Aorta (tissue), 5 donors: ENCODE measurements at places on chromosomes 11 and 22.

DNA sequence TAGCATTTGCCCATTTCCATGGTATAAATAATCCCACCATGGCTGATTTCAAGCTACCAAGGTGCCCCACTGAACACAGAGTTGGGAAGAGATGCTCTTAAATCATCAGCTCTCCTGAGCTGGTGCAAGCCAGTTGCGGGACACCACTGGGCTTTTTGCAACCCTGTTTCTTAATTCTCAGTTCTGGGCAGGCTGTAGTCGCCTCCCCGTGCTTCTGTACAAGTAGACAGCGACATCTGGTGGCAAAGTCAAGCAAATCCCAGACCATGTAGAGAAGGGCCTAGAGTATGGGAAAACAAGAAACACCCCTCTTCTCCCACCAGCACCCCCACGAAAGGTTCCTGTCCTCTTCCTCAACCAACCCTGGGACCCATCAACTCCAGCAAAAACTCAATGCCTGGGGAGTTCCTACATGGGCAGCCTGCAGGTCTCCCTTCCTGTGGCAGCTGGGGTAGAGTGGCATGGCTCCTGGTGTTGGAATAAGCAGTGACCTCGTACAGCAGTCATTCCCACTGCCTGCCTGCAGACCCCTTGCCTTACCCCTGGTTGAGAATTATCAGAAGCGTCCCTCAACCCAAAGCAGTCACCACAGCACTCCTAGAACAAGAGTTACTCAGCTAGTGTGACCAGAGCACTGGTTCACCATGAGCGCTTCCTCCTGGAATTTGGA, 68.4 kb downstream of the IGLL5 start:
- DNase-seq = no peak

- no peak for DNase-seq
Measured at GRCh38 chr11:71929491-71929890, 645 bp downstream of the RNF121 start.

DNA sequence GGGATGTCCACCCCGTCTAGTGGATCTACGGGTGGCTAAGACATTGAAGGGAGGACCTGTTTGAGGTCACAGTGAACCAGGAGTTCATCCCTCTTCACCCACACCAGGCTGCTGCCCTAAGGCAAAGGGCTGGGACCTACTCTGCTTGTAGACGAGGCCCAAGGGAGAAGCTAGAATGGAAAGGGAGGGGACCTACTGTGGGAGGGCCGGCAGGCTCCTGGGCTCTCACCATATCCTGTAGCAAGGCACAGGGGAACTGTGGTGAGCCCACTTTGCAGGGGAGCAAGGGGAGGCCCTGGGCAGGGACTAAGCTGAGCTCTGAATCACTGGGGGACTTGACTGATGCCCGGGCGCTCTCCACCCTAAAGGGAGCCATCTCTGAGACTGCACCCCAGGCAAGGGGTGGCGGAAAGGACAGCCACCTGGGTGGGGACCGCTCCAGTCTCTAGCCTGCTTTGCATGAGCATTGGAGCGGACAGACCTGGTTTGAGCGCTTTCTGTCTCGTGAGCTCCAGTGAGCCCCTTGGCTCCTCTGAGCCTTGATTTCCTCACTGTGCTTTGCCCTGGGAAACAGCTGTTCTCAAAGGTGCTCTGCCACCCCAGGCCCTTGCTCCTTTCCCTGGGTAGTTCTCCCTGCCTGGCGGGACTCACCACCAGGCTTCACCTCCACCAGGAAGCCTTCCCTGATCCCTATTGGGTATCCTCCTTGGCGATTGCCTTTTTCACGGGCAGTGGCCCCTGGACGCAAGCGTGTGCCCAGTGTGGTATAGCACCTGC, 24.2 kb downstream of the PARVG start:
- no peak for DNase-seq

GRCh38 chr11:93370260-93370659, 39.7 kb downstream of the DEUP1 start:
- no peak for DNase-seq

DNA sequence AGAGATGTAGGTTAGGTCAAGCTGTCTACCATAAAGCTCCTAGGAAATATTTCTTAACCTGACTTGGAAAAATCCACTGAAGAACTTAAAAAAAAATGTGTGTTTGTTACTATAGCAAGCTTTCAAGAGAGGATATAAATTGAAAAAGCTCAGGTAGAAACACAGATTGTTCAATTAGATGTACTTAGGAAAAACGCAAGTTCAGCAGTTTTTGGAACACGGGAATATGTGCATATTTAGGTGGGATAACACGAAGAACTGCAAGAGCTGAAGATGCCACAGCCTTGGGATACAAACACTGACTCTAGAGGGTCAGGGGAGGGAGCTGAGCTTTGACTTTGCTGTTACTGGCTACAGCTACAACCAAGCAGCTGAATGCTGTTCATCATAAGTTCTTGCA, 77.8 kb upstream of the FSHB start:
- no peak for DNase-seq

DNA sequence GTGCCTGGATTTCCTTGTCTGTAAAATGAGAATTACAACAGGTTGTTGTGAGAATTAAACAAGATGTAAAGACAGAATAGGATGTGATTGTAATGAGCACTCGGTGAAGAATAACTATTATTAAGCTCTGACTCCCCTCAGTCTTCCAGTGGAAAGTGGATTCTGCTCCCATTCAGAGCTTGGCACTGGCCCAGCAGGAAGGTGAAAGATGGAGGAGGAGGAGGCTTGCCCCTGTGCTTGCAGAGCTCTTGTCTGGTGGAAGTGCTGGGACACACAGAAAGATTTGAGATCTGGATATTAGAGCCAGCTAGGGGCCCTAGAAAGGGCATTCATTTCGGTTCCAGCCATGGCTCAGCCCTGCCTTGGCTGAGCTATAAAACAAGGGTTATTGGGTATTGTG, 28.2 kb downstream of the PHLDB1 start:
- no peak for DNase-seq

DNA sequence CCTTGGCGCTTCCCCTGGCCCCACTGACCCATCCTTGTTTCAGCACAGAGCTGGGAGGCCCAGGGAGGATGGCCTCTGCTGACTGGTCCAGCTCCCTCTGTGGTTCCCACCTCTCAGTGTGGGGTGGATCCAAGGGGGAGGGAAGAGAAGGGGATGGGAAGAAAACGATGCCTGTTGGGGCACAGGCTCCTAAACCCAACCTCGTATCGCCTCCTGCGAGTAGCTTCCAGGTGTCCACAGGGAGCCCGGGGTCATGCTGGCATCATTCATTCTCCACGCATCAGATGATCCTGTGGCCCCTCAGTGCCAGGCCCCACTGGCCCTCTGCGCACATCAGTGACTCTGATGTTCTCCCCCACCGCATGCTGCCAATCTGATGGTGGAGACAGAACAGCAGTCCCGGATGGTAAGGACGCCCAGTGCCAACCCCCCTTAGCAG, 5.1 kb downstream of the MYEOV start:
- no peak for DNase-seq

GRCh38 chr22:21904250-21904789, 36.9 kb upstream of the MAPK1 start:
- no peak for DNase-seq

GRCh38 chr11:79699246-79699645, 258.4 kb upstream of the TENM4 start:
- DNase-seq = no peak

DNA sequence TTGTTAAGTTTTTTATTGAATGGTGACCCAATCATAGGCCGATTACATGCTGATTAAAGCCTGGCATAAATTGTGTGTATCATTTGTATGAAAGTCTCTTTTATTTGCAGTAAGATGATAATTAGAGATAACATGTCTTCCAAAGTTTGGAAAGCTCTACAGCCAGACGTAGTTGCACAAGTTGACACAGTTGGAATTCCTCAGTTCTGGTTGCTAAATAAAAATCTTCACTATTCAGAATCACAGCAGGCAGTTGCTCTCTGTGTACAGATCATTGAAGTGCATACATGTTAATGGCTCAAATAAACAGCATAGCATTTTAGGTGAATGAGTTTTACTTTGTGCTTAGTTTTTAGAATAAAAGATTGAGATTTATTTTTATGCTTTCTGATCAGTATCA, 69.5 kb downstream of the ARHGAP42 start:
- no peak for DNase-seq

DNA sequence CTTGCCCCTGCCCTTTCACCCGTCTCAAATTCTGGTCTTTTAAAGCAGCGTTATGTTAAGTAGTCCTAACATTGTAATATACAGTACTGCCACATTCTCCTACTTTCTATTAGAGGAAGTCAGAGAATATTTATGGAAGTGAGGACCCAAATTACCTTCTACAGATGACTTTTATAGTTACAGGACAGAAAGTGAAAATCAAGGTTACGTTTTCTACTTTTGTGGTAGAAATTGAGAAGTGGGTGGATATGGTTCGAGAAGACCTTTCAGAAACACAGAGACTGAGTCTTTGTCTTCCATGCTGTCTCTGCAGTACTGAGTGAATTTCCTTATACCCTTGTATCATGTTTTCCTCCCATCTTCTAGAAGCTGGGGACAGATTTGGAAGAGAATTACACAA, 17.1 kb downstream of the SC5D start:
- no peak for DNase-seq

GRCh38 chr11:17504330-17505107, 27.9 kb upstream of the ABCC8 start:
- DNase-seq = peak; percentile 96

GRCh38 chr11:12056119-12056518, 47.7 kb upstream of the DKK3 start:
- no peak for DNase-seq

DNA sequence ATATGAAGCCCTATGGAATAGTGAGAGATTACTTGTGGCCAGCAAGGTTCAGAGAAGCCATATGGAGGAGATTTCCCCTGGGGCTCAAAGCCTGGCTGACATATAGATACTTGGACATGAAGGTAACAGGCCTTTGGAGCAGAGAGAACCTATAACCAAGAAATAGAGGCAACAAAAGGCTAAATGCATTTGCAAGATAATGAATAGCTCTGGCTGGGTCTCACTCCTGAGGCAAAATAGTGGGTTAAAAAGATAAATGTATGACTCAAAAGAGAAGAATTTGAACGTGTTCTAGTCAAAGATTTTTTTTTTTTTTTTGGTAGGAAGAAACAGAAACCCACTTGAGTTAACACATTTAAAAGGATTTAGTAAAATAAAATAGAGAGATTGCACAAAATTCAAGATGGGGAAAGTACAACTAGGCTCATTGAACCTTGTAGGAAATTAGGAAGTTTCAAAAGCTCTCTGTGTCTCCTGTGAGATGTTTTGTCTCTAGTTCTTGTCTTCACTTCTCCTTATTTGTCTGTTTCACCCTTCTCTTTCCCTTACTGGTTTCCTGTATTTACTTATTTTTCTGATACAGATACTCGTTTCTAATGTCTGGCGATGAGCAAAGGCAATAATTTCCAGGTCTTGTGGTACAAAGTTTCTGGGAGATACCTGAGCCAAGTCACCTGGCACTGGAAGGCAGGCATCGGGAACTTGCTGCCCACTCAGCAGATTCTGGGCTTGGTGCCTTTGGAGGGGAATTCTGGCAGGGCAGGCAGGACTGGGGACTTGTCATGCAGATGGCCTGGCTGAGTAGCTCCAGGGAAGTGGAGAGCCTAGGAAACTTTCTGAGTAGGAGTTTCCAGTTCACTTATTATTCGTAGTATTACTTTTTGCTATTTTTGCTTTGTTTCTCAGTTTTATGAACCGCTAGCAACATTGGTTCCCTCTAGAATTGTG, 49.2 kb upstream of the SESN3 start:
- no peak for DNase-seq

- peak; percentile 45 for DNase-seq
Measured at GRCh38 chr11:69394869-69395246, 86.6 kb upstream of the LINC01488 start.

DNA sequence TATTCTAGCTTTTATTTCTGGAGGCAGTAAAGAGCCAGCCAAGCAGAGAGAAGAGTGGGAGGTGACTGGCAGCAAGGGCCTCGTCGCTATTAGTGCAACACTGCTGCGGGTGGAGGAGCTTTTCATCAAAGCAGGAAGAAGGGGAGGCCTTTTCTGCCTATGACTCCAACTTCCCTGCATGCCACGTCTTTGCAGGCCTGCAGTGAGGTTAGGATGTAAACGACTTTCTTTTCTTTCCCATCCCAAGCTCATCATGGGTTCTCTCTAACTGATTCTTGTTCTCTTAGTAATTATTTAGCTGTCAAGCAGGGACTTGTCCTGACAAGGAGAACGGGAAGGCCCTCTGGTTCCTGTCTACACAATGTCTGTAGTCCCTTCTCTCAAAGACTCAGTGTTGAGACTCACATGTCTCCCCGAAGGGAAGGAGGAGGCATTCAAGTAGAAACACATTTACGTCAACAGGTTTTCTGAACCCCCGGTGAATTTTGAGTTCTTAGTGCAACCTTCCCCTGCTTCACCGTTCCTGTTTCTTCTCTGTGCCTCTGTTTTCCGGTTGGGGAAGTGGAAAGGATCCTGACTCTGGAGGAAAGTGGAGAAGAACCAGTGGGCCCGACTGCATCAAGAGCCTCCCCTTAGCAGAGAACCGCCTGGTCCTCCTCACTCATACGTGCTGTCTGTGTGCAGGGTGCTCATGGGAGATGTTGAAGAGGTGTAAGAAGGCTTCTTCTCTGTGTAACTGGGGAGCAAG, 56.9 kb downstream of the PACS1 start:
- peak; percentile 77 for DNase-seq

DNA sequence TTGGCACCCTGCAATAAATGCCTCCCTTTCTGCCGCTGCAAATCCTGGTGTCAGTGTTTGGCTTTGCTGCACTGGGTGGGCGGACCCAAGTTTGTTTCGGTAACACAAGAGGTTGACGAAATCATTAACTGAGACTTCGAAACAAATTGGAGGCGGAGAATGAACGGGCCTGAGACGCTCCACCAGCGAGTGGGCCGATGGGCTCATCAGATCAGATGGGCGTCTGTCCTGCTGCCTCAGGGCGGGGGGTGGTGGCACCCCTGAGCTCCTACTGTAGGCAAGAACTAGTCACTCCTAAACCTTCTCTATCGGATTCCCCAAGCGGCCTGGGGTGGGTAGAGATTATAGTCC, 918 bp upstream of the CAPN5 start:
- peak; percentile 66 for DNase-seq

- DNase-seq = no peak
Measured at GRCh38 chr11:121194731-121195596, 93.9 kb downstream of the TECTA start.

- DNase-seq = no peak
Measured at GRCh38 chr22:47659467-47660223, 897.2 kb downstream of the TBC1D22A start.

DNA sequence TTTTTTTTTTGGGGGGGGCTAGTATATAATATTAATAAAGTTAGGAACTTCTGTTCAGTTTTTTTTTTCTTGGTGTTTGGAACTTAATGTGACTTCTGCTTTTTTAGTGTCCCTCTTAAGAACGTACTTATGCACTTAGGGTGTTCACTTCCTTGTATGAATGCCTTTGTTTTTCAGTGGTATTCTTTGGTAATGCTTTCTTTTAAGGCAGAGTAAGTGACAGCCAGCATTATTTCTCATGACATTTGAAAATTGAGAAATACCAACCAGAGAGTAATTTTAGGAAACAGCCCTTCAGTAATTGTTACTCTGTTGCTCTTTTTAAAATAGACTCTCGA, 2.4 kb downstream of the GRK3 start:
- no peak for DNase-seq

DNA sequence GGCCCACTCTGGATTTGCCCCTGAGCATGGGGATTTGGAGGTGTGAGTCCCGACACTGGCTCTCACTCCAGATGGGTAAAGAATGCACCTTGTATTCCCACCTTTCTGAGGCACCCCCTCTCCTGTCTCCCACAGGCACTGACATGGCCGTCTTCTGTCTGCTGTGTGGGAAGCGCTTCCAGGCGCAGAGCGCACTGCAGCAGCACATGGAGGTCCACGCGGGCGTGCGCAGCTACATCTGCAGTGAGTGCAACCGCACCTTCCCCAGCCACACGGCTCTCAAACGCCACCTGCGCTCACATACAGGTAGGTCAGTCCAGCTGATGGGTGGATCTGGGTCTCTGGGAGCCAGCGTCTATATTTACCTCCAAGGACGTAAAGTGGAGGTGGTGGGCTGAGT, 54.2 kb upstream of the NNMT start:
- DNase-seq = no peak
